Urinary bladder (tissue), 4 donors: ENCODE measurements at places on chromosomes 3 and 15. TPM values are rescaled to one million over a fixed set of nuclear protein-coding genes. Genes with fewer than 3 reads are reported as not detected.

TTLL13 gene
- polyA plus RNA-seq = 0.05 TPM

PLA2G4D gene
- 0.03 TPM for polyA plus RNA-seq

GRM7 gene
- 2.3 TPM for polyA plus RNA-seq

CLSTN2 gene
- polyA plus RNA-seq = 1.1 TPM

GRK7 gene
- 0.05 TPM for polyA plus RNA-seq

SHC4 gene
- 0.68 TPM for polyA plus RNA-seq

ARIH2 gene
- polyA plus RNA-seq = 59.9 TPM

HCLS1 gene
- 44.9 TPM for polyA plus RNA-seq

TMEM212 gene
- not detected for polyA plus RNA-seq

TASOR gene
- polyA plus RNA-seq = 30.9 TPM

ZKSCAN7 gene
- polyA plus RNA-seq = 3.7 TPM

CFAP161 gene
- polyA plus RNA-seq = not detected

MOBP gene
- polyA plus RNA-seq = 0.94 TPM

CPA3 gene
- polyA plus RNA-seq = 29.2 TPM

ADCY5 gene
- 53.1 TPM for polyA plus RNA-seq

ULK4 gene
- polyA plus RNA-seq = 2.3 TPM

GASK1A gene
- polyA plus RNA-seq = 10.5 TPM

ELL3 gene
- 4.1 TPM for polyA plus RNA-seq

SEMA3G gene
- 28.5 TPM for polyA plus RNA-seq

SATB1 gene
- 40.3 TPM for polyA plus RNA-seq

MELTF gene
- polyA plus RNA-seq = 4.9 TPM

RTP1 gene
- polyA plus RNA-seq = not detected

CCDC32 gene
- polyA plus RNA-seq = 29.4 TPM

MON1A gene
- 13.1 TPM for polyA plus RNA-seq

CHRNA7 gene
- polyA plus RNA-seq = 2.0 TPM

SIDT1 gene
- polyA plus RNA-seq = 2.2 TPM

PARP15 gene
- polyA plus RNA-seq = 0.73 TPM

CCDC33 gene
- polyA plus RNA-seq = 0.25 TPM

FRMD5 gene
- 0.32 TPM for polyA plus RNA-seq

NIPA2 gene
- polyA plus RNA-seq = 32.5 TPM

CFAP100 gene
- polyA plus RNA-seq = not detected

BNC1 gene
- 0.04 TPM for polyA plus RNA-seq

IL17RD gene
- 6.3 TPM for polyA plus RNA-seq

ATP13A5 gene
- not detected for polyA plus RNA-seq

CEP63 gene
- polyA plus RNA-seq = 24.8 TPM

PLSCR2 gene
- polyA plus RNA-seq = not detected

ROPN1 gene
- not detected for polyA plus RNA-seq

SI gene
- polyA plus RNA-seq = not detected

TMCO5A gene
- not detected for polyA plus RNA-seq

RASSF1 gene
- polyA plus RNA-seq = 41.5 TPM

NR2E3 gene
- polyA plus RNA-seq = 0.06 TPM

CTXN2 gene
- 0.06 TPM for polyA plus RNA-seq

GXYLT2 gene
- polyA plus RNA-seq = 2.6 TPM

LSG1 gene
- polyA plus RNA-seq = 19.7 TPM

EFCC1 gene
- polyA plus RNA-seq = 4.3 TPM
